Activated T-cell treated with anti-CD3 and anti-CD28 coated beads, Interleukin-2, amount 50 U/mL, for 48 hours (primary cell): ENCODE measurements at places on chromosomes 2 and 18.

GRCh38 chr2:108604196-108604595, 69.9 kb downstream of the LIMS1 start:
- no peak for DNase-seq

DNA sequence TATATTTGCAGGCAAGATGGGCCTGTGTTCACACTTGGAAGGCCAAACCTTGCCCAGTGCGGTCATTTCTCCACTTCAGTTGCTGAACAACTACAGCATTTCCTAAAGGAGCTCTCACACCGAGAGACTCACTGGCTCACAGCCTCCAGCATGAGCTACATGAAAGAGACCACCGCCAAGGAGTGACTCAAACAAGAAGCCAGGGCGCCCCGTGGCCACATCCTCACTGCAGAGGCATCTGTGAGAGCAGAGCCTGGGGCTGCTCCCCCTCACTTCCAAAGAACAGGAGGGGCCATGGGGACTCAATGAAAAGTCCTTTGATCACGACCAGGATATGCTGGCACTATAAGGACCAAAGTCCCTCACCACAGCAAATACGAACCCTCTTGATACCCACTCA, 50.0 kb downstream of the TMEM163 start:
- DNase-seq: peak; percentile 88

GRCh38 chr2:57570961-57571360, 475.6 kb upstream of the VRK2 start:
- DNase-seq: no peak

DNA sequence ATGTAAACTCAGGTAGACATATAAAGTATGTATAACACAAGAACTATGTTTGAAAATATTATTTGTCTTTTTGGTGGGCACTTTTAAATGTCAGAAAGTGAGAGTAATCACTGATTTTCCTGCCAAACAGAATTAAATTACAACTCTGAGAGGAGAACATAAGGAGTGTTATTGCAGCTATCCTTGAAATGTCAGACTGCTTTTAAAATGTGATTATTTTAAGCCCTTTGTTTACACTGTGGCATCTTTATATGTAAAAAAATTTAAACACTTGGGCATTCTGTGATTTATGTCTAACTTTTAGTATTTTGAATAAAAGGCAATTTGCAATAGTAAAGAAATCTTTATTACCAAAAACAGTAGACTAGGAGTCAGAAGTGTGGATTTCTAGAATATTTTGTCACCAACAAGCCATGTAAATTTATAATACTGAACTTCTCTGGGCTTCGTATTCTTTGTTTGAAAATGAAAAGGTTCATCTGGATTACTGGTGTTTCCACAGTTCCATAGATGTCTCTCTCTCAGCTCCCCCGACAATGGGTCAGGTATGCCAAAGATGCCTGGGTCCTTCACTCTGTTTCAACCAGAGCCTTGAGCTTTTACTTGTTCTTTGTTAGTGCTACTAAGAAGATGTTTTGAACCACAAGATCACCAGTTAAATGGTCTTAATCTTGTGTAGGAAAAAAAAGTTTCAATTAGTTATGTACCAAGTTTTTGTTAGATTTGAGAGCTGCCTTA, 38.8 kb downstream of the GULP1 start:
- DNase-seq: no peak

- DNase-seq: no peak
Measured at GRCh38 chr2:74472945-74473258, 422 bp upstream of the MRPL53 start.

DNA sequence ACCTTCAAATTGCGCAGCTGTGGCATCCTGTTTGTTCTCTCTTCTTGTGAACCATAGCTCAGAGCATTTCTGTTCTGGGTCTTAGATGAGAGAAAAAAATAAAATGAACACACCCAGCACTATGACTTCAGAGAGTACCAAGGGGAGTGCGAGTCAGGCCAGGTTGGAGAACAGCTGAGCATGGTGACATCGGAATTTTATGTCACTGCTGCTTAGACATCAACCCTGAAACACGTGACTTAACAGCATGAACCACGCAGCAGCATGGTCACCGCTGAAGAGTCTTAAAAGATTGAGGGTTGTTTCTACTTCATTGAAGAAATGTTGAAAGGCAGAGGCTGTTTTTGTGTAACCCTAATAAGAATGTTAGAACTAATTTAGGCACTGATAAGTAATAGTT, 288.8 kb upstream of the SOX11 start:
- no peak for DNase-seq

- no peak for DNase-seq
Measured at GRCh38 chr2:204365811-204366210, 179.5 kb upstream of the PARD3B start.

DNA sequence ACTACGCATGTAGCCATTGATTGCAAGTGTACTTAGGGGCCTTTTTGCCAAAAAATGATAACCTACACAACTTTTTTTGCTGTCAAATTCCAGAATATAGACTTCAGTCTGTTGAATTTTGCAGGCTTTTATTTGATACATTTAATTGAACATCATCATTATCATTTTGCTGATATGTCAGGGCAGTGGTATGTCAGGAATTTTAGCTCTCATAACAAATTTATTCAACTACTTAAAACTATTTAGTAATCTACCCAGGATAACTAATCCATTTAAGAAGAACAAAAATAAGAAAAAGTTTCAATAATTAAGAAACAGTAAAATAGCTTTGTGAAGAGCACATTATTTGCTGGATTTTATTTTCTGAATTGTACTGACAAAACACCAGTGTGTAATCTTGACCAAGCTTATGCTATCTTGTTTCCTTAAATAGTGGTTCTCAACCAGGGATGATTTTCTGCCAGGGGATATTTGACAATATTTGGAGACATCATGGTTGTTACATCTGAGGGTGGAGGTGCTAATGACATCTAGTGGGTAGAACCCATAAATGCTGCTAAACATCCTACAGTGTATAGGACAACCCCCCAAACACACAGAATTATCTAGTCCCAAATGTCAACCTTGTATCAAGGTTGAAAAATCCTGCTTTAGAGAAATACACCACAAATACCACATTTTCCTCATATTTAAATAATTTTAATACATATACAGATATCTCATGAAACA, 12.1 kb upstream of the TTN start:
- DNase-seq: no peak

DNA sequence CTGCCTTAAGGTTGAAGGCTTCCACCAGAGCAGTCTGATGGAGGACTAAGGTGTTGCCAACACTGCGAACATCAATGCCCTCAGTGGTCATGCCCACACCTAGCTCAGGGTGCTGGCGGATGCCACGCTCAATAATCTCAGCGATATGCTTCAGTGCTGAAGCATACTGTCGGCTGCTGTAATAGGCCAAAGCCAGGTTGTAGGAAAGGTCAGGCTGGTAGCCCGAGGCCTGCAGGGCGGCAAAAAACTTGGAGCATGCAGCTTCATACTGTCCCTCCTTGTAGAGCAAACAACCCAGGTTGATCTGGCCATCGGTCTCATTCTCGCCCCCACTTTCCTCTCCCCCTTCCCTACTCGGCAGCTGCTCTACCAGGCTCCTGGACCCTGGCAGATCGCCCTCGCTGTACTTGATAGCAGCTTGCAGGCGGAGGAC, 159.4 kb downstream of the AGPS start:
- DNase-seq: no peak

GRCh38 chr2:62334440-62335058, 138.6 kb downstream of the B3GNT2 start:
- DNase-seq: no peak

GRCh38 chr18:24118750-24119577, 19.9 kb upstream of the CABYR start:
- peak; percentile 87 for DNase-seq
